Tibial nerve (tissue), 4 donors: ENCODE measurements at places on chromosomes 16 and 17.

DNA sequence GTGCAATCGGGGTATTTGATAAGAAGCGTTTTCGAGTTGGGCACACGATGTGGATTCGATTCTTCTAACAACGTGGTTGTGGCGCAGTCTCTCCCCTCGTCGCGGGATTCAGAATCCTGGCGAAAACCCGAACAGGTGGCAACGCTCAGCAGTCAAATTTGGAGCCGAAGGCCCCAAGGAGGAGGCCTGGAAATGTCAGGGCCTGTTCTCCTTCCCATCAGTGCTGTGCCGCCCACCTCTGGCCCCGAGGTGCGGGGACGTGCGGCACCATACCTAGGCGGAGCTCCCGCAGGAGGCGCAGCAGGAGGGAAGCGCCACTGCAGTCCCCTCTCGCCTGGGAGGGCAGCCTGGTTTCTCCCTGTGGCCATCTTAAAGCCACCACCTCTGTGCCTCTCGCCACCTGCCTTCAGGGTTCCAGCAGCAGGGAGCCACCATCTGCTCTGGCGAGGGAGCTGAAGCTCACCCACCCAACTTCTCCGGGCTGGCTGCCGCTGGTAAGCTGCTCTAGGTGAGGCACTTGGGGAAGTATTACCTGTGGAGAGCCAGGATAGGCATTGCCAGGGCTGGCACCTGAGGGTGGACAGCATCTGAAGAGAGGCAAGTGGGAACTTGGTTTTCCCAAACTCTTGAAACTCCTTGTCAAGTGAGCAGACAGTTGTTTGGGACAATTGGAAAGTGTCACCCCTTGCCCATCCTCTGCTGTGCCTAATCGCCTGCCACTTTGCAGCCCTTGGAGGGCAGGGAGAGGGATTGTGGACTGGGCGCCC, 2.6 kb upstream of the AATF start:
- DNase-seq = no peak

- DNase-seq = peak; percentile 50
These were observed 39.4 kb upstream of the MTSS2 start for GRCh38 chr16:70725024-70725911.

DNA sequence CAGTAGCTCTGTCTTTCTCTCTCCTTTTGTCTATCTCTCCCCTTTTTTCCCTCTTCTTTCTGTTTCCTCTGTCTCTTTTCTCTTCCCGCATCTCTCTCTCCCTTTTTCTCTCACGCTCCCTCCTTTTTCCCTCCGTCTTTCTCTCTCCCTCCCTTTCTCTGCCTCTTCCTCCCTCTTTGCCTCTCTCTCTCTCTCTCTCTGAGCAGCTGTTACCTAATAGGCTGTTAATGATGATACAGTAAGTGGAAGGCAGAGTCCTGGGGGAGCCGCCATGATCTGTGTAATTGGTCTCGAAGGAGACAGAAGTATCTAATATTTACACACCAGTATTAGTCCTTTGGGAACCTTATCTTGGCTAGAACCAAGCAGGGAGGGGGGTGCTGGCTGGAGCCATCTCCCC, 136.1 kb upstream of the CIBAR2 start:
- no peak for DNase-seq

DNA sequence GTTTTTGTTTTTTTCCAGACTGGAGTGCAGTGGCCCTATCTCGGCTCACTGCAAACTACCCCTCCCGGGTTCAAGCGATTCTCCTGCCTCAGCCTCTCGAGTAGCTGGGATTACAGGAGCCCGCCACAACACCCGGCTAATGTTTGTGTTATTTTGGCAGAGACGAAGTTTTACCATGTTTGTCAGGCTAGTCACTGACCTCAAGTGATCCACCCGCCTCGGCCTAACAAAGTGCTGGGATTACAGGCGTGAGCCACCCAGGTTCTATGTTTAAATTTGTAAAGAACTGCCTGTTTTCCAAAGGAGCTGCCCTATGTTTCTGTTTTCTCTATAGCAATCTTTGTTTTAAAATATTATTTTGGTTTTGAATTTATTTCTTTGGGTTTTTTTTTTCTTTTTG, 13.8 kb upstream of the C16orf87 start:
- no peak for DNase-seq

DNA sequence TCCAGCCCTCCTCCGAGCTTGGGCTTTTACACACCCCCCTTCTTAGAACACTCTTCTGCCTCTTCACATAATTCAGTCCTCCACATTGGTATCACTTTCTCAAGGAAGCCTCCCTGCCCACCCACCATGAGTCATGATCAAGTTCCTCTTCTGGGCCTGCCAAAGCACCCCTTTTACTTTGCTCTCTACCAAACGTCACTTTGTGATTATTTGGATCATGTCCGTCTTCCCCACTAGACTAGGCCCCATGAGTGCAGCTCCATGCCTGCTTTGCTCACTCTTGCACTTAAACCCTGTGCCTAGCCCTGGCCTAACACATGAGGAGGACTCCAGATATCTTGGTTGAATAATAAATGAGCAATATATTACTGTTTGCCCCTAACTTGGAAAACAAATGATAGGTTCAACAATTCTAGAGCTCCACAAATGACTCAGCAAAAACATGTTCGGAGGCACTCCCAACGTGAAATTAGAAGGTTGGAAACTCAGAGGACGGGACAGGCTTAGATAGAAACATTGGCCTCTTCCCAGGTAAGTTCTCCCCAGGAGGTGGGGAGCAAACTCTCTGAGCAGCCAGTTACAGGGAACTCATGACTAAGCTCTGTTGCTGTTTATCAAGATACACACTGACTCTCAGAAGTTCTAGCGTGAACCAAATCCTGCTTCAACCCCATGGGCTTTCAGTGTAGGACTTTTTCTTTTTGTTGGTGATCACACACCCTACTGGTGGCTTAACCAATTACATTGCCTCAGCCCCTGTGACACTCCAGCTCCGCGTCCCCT, 28.3 kb downstream of the G6PC1 start:
- DNase-seq = no peak

DNA sequence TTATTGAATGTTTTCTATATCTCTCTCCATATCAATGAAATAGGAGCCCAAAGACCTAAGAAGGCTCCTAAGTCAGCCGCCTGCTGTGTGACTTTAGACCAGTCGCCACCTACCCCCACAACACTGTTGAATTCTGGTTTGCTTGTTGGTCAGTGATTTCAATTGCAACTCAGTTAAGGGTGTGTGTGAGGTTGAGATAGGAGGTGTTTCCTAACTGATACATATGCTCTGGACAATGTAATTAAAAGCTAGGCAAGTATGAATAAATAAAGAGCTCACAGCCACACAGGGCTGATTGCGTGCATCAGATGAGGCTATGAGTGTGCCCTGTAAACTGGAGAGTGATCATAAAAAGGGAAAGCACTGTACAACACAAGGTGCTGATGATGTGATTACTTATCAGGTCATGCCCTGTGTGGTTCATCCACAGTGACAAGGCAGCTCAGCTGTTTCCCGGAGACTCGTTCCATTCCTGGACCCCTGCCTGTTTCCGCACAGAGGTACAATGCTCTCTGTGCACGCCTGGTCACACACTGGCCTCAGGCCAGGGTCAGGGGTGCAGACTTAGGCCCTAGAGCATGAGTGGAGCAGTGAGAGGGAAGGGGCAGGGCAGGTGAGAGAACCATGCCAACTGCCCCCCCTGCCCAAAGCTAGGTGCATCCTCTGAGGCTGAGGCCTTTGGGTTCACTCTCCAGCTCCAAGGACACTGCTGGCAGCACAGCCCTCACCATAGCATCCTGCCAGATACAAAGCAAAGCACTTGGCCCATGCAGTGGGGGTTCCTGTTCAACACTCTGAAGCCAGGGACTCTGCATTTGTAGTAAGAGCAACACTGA, 3.3 kb upstream of the KRT35 start:
- DNase-seq = no peak

DNA sequence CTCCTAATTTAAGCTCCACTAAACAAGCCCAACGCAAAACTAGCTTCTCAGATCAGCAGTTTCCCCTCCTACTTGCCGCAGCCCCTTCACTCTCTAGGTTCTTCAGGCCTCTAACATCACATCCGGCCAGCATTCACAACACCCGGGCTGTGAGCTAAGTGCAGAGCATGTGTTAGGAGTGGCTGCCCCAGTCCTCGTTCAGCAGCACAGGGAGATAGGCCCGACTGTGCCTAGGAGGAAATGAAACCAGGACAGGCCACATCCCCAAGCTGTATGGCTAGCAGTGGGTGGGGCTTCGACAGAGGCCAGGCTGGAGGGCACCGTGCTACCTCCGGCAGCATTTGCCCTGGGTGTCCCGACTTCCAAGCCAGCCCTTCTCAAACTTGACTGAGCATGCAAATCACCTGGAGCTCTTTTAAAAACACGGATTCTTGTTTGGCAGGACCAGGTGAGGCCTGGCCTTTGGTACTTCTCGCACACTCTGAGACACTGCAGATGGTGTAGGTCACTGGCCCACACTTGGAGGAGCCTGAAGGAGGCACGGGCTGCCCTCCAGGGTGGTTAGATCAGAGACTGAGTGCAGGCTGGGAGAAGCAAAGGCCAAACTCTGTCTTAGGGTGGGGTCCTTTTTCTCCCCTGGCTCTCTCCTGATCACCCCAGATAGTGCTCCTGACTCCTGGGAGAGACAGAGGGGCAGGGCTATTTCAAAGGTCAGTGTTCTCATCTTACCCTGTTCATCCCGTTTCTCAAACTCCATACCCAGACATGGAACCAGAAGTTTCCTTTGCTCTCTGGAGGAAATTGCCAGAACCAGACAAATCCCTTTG, 202.0 kb downstream of the C16orf78 start:
- peak; percentile 40 for DNase-seq

DNA sequence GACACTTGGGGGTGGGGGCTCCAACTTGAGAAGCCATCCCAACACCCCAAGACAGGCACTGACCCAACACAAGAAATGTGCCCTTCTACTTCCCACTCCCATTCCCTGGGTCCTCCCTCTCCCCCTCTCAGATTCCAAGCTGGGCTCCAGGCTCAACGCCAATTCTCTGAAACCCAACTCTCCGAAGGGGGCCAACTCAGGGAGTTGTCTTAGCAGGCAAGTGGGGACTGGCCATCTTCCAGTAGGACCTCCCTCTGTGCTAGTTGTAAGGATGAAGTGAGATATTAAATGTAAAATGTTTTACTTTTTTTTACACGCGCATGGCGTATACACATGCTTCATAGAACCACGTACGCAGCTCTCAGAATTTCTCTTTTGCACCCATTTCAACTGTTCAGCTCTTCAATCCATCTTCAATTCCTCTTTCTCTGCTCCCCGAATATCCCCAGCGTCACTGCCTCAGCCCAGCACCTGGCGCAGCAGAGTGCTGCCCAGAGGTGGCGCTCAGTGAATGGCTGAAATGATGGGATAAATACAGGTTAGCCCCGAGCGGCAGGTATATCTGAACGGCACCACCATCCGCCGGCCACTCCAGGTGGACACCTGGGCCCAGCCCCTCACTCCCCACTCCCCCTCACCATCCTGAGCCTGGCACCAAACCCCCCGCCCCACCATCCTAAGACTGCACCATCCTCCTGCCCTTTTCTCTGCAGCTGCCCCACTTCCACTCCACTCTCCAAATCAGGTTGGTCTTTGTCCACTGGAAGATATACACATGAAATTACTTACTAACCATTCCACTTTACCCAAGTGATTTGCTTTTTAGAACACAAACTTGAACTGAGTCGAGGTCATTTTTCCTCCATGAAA, 43.9 kb upstream of the TNRC6C start:
- DNase-seq = no peak

DNA sequence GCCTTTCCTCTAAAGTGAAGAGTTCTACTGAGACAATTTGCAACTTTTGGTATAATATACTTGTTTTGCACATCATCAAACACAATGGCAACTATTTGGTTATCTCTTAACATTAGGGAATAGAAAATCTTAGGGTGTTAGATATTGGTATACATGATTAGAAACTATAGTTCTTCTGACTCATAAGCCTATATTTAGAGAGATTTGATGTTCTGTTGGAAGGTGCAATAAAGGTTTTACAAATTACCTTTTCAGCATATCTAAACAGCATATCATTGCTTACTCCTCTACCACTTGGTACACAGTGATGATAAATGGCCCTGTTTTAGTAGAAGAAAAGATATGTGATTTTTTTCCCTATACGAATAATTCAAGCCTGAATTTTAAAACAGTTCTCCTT, 6.2 kb downstream of the EVI2B start:
- DNase-seq = no peak

DNA sequence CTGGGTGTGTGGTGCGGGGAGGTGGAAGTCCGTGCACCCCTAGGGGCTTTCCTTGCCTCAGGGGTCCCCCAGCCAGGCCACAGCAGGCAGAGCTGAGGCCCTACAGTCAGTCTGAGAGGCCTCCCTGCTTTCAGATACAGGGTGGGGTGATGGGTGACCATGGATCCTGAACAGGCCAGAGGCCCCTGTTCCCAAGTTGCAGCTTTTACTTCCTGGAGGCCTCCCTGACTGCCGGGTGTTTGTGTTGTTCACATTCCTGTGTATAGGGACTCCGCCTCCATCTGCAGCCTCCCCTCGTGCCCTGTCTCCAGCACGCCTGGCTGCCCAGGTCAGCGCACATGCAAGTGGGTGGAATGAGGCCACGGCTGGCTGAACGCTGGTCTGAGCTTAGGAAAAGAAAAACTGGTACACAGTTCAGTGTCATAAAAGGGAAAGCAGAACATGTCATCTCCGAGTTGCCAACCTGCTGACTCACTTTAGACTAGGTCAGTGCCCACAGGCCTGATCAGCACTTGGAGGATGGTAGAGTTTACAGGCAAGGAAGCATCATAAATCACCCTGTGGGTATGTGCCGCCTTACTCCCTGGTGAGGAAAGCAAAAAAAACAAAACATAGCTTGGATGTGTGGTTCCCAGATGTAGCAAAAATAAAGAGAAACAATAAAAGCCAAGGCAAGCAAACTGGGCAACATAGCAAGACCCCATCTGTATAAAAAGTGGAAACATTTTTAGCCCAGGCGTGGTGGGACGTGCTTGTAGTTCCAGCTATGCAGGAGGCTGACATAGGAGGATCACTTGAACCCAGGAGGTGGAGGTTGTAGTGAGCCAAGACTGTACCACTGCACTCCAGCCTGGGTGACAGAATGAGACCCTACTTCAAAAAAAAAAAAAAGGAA, 6.2 kb upstream of the SLC7A6 start:
- no peak for DNase-seq

- DNase-seq = no peak
These were observed 1.7 kb upstream of the RRAD start for GRCh38 chr16:66926961-66927436.

GRCh38 chr16:4309102-4309832, 6.6 kb upstream of the GLIS2 start:
- no peak for DNase-seq

GRCh38 chr16:86261379-86261778, 248.9 kb upstream of the FOXF1 start:
- no peak for DNase-seq

DNA sequence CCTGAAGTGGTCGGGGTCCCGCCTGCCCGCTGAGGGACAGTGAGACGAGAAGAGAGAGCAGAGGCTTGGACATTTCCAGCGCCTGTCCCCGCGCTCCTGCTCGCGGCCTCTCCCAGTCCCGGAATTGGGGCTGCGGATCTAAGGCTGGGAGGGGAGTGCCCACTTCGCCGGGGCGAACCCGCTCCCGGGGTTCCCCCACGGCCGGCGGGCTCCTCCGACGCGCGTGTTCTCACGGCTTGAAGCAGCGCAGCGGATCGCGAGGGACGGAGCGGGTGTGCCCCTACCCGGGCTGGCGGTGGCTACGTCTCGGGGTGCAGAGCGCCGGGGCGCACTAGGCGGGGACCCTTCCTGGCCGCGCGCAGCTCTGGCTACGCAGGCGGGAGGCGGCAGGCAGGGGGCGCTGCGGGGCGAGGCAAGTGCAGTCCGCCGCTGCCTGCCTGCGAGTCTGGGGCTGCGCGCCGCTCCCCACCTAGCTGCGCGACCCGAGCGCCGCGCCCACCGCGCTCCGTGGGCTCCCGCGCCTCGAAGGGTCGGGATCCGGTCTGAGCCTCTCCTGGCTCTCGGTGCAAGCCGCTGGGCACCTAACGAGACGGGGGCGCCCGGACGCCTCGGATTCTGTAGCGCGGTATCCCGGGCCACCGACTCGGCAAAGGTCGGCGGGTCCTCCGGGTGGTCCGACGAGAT, 1.2 kb downstream of the NGFR start:
- DNase-seq = peak; percentile 83
